Stimulated activated CD4-positive, alpha-beta T cell treated with anti-CD3 and anti-CD28 coated beads, Interleukin-1b, Interleukin-23, amount 100 ng/mL, for 1 hour (primary cell): ENCODE measurements at places on chromosomes 6 and 20.

GRCh38 chr6:25655723-25656122, 3.7 kb downstream of the SCGN start:
- no peak for DNase-seq

DNA sequence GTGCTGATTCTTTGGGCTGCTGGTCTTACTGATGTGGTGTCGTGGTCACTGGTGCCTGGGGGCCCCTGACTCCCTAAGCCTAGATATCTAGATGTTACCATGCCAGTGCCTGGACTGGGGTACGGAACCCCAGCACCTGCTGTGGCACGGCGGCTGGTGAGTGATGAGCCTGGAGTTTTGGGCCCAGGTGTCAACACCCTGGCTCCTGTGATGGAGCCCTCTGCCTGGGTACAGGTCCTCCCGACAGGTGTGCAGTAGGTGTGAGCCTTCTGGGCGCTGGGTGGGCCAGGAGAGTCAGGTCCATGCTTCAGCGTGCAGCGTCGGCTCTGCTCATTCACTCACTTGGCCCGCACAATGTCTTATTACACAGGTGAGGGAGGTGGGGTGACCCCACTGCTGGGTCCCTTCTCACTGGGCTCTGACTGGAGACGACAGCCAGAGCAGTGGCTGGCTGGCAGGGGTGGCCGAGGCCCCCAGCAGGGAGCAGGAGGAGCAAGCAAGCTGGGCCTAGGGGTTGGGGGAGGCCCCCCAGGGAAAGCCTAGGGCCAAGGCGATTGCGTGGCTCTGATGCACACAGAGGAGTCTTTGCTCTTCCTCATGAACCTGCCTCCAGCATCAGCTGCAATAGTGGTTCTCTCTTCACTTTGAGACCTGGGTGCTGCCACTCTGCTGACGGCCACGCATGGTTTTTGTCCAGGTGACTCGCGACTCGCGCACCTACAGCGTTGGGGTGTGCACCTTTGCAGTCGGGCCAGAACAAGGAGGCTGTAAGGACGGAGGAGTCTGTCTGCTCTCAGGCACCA, 42.5 kb upstream of the SLC22A1 start:
- no peak for DNase-seq

DNA sequence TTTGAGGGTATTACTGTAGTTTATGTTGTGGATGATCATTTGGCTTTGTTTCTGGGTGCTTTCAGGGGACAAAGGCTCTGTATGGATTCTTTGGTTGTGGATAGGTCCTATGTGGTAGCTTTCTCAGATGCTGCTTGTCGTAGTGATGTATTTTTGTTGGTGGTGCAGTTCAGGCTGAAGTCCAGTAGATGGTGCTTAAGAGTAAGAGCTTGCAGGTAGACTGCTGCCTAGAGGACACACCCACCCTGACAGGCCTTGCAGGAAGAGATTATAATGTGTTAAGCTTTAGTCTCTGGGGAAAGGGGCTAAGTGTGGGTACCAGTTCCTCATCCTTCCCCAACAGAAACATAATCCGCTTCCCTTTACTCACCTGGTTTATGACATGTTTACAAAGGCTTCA, 62.6 kb upstream of the ADGRB3 start:
- no peak for DNase-seq

GRCh38 chr6:135686784-135687301, 164.7 kb upstream of the PDE7B start:
- no peak for DNase-seq

GRCh38 chr6:88914895-88915598, 48.4 kb downstream of the RNGTT start:
- DNase-seq = no peak

- no peak for DNase-seq
Observed at GRCh38 chr6:46104209-46104608, 25.6 kb upstream of the ENPP4 start.

GRCh38 chr20:62892348-62893304, 31.0 kb upstream of the TCFL5 start:
- DNase-seq = no peak

- no peak for DNase-seq
Observed at GRCh38 chr6:40929176-40929575, 109.8 kb downstream of the UNC5CL start.

- DNase-seq = no peak
Observed at GRCh38 chr6:170445487-170445886, 107.6 kb downstream of the PSMB1 start.

- DNase-seq = no peak
Observed at GRCh38 chr6:111952821-111953540, 79.7 kb upstream of the FYN start.

GRCh38 chr6:13764996-13765395, 49.4 kb downstream of the MCUR1 start:
- DNase-seq = no peak

DNA sequence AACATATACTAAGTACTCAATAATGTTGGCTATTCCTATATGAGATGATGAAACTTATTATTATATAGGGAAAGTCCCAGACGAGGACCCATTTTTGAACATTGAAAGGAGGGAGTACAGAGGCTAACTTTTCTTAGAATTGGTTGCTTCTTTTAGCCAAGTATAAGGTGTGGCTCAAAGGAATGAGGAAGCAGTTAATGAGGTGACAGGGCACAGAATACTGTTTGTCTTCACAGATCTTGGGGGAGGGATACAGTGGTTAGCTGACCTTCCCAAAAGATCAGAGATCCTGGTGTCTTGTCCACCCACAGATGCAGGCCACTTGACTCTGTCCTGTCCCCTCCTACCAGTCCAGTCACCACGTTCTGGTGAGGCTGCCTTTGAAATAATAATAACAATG, 67.8 kb upstream of the EPB41L1 start:
- no peak for DNase-seq

GRCh38 chr6:38813041-38813823, 98.1 kb downstream of the DNAH8 start:
- no peak for DNase-seq
